ENCODE measurements at places on chromosomes 5 and 9. TPM values are rescaled to one million over a fixed set of nuclear protein-coding genes. Genes with fewer than 3 reads are reported as not detected.
A peak's percentile ranks its signal among the peaks of the same experiment; 100 is the strongest.

DNA sequence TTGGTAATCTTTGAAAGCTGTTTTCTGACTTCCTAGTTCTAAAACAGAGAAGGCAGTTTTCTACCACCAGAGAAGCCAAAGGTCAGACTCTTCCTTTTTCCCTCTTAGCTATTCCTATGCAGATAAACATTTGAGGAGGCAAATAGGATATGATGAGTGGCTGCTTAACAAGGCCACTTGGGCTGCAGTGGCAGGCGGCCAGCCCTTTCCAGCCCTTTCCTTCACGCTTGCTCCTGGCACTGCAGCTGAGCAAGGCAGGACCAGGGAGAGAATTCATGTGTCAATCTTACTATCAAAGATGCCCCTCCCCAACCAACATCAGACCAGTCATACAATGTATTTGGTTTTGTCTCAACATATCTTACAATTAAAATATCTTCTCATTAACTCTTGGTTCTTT lies 36.8 kb upstream of the RNF38 start:
- no peak overlapping the region for H3K27ac ChIP-seq
- no peaks in the 10 kb centered on the region for H3K27me3 ChIP-seq
- no peaks in the 10 kb centered on the region for H3K4me1 ChIP-seq
- no peak for DNase-seq
- no peak overlapping the region for H3K4me3 ChIP-seq

GRCh38 chr9:4079346-4079745 lies 220.5 kb downstream of the GLIS3 start:
- H3K36me3 ChIP-seq = no peaks in the 10 kb centered on the region
- no peak overlapping the region for H3K27ac ChIP-seq
- DNase-seq = no peak
- H3K27me3 ChIP-seq = no peaks in the 10 kb centered on the region
- H3K4me1 ChIP-seq = no peaks in the 10 kb centered on the region
- H3K4me3 ChIP-seq = no peak overlapping the region

DNA sequence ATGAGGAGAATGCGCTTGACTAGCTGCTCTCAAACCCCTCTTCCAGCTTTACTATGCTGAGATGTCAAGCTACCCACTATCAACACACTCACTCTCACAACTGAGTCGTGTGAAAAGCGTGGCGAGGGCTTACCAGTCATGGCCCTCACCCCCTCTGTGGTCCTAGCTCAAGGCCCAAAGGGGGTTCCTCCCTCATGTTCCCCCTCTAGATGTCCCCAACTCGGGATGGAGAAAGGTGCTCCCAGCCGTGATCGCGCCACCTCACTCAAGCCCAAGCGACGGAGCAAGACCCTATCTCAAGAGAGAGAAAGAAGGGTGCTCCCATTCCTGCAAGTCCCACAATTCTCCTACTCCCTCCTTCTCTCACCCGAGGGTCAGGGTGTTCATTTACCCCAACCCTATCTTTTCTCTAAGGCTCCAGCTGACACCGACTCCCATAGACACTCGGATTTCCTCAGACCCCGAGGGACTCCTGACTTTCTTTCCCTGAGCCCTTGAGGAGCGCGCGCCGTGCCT lies 559 bp downstream of the SLC38A9 start:
- DNase-seq = no peak
- peaks cover 6% of the 10 kb centered on the region for H3K4me1 ChIP-seq
- H3K36me3 ChIP-seq = no peaks in the 10 kb centered on the region
- peak overlapping the region; percentile 82 for H3K4me3 ChIP-seq

DNA sequence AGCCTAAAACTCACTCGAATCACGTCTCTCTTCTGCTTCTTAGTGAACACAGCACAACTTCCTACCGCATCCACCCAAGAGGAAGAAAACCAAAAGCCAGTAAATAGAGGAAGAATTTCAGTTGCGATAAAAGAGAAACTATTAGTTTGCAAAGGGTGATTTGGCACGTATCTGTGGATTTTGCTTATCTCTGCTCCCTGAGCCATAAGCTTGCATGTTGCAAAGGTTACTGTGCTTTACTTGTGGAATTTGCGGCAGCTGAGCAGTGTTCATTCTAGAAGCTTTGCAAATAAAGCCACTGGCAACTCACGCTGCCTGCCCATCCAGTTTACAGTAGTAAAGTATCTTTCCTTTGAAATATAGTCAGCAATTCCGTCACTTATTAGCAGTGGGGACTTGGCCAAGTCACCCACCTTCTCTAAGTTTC lies 149.0 kb upstream of the PCA3 start:
- H3K4me1 ChIP-seq = no peaks in the 10 kb centered on the region
- no peaks in the 10 kb centered on the region for H3K27me3 ChIP-seq
- no peak for DNase-seq

DNA sequence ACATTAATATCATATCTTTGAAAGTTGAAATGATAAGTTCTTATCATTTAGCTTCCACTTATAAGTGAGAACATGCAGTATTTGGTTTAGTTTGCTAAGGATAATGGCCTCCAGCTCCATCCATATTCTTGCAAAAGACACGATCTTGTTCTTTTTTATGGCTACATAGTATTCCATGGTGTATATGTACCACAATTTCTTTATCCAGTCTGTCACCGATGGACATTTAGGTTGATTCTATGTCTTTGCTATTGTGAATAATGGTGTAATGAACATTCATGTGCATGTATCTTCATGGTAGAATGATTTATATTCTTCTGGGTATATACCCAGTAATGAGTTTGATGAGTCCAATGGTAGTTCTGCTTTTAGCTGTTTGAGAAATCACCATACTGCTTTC lies 135.0 kb upstream of the PRR16 start:
- H3K36me3 ChIP-seq = no peaks in the 10 kb centered on the region
- no peak for DNase-seq
- no peaks in the 10 kb centered on the region for H3K4me1 ChIP-seq
- no peak overlapping the region for H3K27ac ChIP-seq
- no peaks in the 10 kb centered on the region for H3K27me3 ChIP-seq

Gene TMEM215
- not detected for total RNA-seq

Data from psoas muscle (tissue), 8 donors.